ELR (cell line): ENCODE measurements at places on chromosomes 7 and 10.
A peak's percentile ranks its signal among the peaks of the same experiment; 100 is the strongest.

GRCh38 chr10:108862676-108863350 lies 1060.5 kb downstream of the XPNPEP1 start:
- peak; percentile 88 for DNase-seq

DNA sequence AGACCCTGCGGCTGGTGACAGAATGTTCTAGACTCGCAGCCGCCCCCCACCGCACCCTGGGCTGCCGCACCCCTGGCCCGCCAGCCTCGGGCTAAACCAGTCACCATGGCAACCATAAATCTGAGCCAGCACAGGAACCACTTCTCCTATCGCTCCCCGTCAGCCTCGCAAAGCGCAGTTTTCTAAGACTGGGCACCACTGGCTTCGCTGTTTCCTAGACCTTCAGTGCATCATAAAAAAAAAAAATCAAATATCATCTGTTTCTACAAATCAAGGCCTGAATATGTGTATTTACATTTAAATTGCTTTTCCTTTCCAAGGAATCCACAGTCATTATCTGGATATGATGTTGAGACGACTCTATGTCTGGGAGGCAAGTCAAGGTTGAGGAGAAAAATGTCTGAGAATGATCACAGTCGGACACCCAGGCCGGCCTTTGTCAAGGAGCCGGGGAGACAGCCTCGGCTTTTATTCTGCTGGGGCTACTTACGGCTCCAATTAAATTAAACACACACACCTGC lies 99.9 kb downstream of the PTPRN2 start:
- no peak for DNase-seq

DNA sequence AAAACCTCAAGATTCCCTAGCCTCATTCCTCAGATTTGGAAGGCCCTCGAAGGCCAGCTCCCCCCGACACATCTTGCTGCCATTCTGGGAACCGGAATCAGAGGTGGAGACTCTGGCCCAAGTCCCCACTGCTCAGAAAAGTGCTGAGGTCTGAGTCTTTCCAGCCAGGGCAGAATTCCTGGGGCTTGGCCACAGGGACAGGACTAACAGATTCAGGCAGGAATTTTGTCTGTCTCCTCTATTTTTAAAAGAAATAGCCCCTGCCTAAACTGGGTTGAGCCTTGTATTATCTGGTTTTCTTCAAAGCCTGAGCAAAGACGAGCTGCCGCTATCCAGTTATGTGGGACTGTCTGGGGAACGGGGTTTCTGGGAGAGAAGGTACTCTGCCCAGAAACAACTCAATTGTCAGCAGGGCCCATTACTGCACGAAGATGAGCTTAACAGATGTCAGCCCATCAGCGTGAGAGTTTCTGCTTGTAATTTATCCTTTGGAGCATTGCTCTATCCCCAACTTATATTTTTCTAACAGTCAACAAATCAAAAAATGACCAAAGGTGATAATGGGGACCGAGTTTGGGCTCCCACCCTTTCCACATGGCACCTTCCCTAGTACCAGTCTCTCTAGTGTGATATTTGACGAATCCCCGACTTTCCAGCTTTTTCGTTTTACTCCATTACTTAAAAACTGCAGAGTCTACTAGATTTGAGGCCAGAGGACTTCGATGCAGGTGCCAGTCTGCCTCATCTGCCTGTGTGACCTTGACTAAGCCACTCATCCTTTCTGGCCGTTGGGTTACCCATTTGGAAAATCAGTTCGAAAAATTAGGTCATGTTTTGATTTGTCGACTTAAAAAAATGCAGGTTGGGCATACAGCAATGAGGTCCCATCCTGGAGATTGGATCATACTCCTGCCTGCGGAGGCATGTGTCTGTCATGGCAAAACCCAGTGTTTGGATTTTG lies 110.9 kb downstream of the WDR11 start:
- no peak for DNase-seq

GRCh38 chr10:1733720-1734119 lies 3.6 kb downstream of the ADARB2 start:
- DNase-seq: no peak

DNA sequence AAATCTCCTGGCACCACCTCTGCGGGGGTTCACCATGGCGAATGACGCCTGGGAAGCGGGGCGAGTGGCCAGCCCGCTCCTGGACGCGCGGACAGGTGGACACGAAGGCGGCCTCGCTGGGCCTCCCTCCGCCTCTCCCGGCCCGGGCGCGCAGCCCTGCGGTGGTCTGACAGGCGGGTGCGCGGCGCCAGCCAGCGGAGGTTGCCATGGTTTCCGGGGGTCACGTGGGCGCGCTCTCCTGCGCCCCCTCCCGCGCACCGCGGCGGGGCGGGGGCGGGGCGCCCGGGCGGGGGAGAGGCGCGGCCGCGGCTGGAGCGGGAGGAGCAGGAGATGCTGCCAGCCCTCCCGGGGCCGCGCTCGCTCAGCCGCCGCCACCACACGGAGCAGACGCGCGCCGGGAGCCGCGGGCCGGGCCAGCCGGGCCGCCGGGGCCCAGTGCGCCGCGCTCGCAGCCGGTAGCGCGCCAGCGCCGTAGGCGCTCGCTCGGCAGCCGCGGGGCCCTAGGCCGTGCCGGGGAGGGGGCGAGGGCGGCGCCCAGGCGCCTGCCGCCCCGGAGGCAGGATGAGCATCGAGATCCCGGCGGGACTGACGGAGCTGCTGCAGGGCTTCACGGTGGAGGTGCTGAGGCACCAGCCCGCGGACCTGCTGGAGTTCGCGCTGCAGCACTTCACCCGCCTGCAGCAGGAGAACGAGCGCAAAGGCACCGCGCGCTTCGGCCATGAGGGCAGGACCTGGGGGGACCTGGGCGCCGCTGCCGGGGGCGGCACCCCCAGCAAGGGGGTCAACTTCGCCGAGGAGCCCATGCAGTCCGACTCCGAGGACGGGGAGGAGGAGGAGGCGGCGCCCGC lies at the start of gene PRKAR2B:
TSS of gene PRKAR2B (plus strand) at position 359 of the 848 bp plus-strand sequence. CDS start at position 562, 203 bp downstream.
- DNase-seq: peak; percentile 83

GRCh38 chr7:151119055-151119415 lies 32.8 kb downstream of the AGAP3 start:
- DNase-seq: no peak

DNA sequence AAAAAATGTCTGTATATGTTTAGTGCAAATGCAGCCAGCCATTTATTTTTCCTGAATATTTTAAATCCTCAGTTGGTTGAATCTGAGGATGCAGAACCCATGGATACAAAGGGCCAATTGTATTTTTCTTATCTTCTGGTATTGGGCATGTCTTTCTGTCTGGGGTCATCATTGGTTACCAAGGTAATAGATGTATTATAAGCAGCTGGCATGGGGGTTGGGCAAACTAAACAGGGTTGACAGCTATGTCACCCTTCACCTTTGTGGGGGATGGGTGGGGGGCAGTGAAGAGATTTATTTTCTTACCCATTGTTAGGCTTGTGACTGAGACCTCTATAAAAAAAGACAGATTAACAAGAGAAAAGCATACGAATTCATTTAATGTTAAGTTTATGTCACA lies 38.8 kb downstream of the CDHR3 start:
- no peak for DNase-seq

DNA sequence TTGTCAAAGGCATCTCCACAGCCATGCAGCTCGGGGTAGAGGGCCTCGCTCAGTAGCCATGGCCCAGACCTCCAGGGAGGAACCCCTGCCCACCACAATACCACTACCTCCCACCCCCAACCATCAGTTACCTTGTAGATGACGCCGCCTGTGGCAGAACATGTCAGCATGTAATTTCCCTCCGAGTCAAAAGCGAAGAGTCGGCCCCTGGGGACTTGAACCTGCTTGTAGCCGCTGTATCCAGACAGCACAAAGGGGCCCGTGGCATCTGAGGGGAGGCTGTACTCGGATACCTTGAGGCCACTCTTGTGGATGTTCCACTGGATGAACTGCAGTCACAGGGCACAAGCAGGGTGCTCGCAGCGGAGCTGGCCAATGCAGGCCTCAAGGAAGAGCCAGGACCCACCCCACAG lies 16.3 kb upstream of the CYREN start:
- DNase-seq: no peak

DNA sequence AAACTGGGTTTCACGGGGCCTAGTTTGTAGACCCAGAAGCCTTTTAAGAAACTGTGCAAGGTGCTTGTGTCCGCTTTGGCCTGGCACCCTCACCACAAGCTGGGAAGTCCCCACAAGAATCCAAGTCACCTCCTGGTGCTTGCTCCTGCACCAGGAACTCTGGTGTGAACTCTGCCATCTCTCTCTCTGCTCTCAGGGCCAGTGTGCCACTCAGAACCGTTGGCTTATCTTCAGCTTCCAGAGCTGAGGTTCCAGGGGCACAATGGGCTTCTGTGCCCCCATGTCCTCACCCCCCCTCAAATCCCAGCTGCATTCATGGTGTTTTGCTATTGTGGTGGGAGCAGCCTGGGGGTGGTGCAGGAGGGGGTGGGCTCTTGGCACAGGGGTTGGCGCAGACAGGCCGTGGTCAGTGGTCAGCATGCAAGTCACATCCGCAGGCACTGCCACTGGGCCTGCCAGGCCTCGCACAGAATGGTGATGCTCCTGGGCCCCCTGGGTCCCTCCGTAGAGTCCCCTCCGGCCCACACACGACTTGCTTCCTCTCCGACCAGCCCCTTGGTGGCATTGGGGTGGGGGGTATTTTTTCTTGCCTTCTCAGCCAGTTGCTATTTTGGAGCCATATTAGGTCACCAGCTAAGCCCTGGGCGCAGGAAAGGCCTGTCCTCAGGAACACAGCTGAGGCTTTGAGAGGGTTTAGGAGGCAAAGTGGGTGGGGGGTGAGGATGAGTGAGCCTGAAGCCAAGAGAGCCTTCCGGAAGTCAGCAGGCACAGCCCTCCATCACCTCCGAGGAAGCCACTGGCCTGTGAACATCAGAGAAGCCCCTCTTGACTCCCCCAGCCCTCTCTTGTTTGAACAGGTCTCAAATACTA lies 3.0 kb downstream of the ZCCHC24 start:
- DNase-seq: no peak
